ENCODE measurements at places on chromosomes 4 and X.

DNA sequence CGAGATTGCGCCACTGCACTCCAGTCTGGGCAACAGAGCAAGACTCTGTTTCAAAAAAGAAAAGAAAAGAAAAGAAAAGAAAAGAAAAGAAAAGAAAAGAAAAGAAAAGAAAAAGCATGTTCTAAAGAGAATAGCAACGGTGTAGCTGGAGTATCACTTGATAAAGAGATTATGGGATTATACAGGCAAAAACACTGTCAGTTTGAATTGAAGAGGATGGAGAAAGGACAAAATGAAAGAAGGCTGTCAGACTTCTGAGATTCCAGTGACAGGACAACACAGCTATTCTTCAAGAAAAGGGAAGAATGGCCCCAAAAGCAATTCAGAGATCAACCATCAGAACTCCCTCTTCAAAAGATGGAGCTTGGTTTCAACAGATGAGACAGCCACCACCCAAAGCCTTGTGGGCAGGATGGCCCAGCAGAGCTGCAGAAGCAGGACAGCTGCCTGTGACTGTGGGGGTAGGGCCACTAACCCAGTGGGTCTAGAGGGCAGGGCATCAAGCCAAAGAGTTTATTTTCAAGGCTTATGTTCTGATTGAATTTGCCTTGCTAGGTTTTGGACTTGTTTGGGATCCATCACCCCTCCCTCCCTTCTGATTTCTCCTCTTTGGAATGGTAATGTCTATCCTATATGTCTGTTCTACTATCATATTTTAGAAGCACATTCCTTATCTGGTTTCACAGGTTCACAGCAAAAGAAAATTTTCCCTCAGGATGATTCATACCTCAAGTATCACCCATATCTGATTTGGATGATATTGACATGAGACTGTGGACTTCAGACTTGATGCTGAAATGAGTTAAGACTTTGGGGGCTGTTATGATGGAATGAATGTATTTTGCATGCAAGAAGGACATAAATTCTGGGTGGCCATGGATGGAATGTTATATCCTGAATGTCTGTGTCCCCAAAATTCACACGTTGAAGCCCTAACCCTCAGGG, 17.5 kb downstream of the RFC1 start:
- no peak for DNase-seq

GRCh38 chr4:153499005-153499404, 32.8 kb downstream of the TMEM131L start:
- no peak for DNase-seq

DNA sequence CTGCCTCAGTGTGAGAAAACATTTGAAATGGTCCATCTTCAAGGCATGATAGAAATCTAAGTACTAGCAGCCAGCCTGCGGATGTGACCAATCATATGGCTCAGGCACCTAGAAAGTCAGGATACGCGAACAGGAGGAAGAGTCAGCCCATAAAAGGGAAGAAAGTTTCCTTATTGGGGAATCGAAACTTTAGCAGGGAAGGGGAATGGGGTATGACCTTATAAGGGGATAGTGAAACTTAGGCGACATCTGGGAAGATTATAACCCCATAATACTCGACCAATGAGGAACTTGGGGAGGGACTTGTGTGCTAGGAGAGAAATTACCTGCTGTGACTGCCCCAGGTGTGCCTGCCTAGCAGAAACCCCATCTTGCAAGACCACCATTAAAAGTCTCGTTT, 26.2 kb upstream of the PYURF start:
- DNase-seq: no peak

GRCh38 chr4:40032785-40033184, 23.9 kb upstream of the N4BP2 start:
- DNase-seq: no peak

DNA sequence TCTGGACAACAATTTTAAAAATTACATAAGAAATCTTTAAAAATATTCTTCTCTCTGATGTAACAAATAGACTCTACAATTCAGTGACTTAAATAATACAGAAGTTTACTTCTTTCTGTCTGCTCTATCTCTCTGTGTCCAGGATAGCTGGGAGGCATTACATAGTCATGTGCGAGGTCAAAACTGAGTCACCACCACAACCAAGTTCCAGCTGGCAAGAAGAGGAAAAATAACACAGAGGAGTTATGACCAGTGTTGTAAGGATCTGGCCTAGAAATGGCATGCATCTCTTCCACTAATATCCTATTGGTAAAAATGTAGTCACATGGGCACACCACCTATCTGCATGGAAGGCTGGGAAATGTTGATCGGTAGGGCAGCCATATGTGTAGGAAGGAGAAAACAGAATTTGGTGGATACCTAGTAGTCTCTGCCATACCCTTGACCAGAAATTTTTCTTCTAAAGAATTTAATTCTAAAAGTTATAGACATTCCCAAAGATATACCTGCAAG, 39.4 kb upstream of the WDFY3 start:
- DNase-seq: no peak

DNA sequence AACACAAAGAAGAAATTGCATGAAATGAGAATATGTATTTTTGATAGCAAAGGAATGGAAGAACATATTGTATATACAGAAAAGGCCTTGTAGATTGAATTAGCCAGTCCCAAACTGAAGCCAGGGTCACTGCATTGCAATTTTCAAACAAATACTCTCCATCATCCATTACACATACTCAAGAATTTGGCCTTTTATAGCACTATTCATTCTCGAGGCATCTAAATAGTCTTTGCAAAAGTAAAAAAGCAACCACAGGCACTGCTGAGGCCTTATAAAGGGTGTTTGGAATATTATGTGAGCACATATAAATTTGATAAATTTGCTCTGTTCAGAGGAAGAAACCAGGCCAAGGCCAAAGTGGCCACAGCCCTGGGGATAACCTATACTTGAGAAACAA, 123.0 kb downstream of the ZNF827 start:
- DNase-seq: no peak

DNA sequence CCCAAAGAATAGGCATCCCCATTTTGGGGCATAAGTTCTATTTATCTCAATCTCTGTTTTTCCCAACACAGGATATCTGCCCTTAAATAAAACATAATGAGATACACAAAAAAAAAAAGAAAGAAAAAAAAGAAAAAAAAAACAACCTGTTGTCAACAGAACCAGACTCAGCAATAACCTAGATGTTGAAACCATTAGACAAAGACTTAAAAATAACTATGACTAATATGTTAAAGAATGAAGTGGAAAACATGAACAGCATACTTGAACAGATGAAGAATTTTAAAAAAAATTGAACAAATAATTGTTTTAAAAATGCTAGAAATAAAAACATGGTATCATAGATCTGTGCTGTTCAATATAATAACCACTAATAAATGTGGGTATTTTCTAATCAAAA, 93.4 kb upstream of the RXFP1 start:
- no peak for DNase-seq

DNA sequence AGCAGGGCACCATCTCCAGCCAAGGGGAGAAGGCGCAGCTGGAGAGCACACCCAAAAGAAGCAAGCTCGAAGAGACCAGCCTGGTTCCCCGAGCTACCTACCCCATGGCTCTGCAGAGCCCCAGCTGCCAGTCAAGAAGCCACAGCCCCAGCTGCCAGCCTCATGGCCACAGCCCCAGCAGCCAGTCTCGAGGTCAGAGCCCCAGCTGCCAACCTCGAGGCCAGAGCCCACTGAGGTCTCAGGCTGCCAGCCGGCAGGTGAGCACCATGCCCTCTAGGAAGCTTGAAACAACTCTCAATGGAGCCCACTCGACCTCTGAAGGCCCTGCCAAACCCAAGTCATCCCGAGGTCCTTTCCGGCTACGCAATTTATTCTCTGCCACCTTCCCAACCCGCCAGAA, 27.0 kb upstream of the PRPS1 start:
- no peak for DNase-seq

DNA sequence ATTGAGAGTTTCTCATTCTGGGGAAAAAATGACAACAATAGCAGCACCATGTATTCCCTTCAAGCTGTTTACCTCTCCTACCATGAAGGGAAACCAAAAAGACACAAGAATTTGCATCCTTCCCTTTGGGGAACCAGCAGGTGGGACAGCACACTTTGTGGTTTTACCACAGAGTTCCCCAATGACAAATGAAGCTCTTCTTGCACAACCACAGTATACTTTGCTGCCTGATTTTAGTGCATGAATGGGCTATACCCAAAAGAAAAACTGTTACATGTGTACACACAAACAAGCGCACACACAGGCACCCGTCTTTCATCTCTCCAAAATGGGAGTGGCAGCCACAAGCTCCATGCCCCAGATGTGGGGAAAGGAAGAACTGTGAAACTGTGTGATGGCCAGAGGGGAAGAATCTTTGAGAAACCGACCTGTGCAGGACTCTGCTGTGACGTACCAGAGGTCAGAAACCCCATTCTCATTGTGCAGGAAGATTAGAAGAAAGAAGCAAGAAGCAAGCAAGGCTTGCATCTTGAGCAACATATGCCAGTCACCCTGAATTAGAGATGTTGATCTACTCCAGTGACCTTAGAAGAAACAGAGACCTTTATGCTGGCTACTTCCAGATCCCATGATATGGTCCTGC, 2.7 kb upstream of the MAML3 start:
- no peak for DNase-seq

- no peak for DNase-seq
These were observed 671.6 kb upstream of the SLIT2 start for GRCh38 chr4:19580095-19580494.

DNA sequence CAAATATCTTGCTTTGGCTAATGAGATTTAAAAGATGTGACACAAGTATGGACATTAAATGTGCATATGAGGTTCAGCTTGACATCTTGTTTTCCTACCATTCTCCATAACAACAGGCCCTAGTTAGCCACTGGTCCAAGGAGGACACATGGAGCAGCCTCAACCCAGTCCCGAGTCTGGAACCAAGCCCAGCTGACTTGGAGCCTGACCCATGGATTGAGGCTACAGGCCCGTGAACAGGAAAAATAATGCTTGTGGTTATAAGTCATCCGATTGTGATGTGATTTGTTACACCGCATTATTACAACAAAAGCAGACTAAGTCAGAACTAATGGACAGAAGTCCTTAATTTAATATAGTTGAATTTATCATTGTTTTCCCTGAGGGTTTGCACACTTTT, 123.2 kb upstream of the BANK1 start:
- DNase-seq: no peak

DNA sequence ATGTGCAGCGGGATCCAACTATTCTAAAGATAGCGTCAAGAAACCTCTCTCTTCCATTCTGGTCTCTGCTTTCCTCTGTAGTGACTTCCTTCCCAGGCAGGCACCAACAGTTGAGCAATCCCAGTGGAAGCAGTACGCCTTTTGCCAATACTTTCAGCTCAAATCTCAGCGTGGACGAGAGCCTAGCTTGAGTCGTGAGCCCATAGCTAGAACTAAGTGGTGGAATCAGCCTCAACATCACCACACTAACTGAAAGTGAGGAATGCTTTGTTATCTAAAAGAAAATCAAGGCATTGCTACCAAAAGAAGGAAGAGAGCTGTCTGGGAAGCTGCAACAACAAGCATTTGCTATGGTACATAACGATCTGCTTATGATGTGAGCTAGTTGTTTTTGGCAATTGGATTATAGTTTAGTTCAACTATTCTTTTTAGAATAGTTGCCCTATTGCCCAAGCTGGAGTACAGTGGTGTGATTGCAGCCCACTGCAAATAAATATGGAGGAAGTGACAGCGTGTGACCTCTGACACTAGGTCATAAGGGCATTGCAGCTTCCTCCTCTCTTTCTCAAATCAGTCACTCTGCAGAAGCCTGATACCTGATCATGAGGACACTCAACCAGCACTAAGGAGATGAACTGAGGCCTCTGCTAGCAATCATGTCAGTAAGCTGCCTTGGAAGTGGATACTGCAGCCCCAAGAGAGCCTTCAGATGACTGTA, 24.7 kb upstream of the FRYL start:
- DNase-seq: no peak

- no peak for DNase-seq
These were observed 23.2 kb downstream of the EFNB1 start for GRCh38 chrX:68852046-68852445.

All from NCI-H187 treated with DMSO at 0.1 percent for 48 hours (cell line).